Kidney glomerular epithelial cell (primary cell): ENCODE measurements at places on chromosomes 1 and 21.

DNA sequence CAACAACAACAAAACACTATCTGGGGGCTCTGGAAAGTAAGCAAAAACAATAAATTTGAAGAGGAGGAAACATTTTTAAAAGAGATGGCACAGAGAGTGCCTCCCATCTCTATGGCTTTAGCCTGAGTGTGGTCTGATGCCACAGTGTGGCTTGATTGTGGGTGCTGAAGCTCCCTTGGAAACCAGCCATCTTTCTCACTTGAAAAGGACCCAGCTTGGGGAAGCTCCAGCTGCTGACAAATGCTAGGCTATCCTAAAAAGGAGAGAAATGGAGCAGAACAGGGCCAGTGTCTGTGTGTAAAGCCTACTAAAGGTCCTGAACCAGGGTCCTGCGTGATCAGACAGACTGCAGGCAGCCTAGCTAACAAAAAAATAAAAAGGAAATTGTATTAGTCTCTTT is 642.0 kb upstream of the PTBP2 start:
- DNase-seq: no peak

DNA sequence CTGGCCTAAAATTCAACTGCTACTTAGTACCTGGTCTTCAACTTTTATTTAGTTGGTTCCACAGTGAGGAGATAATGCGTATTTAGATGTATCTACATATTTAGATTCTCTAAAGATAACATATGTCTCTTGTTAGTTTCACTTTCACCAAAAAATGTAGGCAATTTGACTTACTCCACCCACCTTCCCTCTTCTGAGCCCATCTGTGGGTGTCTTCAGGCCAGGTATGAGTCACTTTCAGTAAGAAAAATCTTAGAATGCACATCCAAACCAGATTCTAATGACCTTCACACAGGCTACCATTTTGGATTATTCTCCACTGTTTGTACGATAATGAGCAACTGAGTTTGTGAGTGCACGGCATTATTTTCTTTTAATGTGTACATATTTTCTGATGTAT is 501.7 kb downstream of the NEGR1 start:
- DNase-seq: no peak

GRCh38 chr21:38075833-38076587 is 159.8 kb upstream of the KCNJ6 start:
- DNase-seq: no peak

DNA sequence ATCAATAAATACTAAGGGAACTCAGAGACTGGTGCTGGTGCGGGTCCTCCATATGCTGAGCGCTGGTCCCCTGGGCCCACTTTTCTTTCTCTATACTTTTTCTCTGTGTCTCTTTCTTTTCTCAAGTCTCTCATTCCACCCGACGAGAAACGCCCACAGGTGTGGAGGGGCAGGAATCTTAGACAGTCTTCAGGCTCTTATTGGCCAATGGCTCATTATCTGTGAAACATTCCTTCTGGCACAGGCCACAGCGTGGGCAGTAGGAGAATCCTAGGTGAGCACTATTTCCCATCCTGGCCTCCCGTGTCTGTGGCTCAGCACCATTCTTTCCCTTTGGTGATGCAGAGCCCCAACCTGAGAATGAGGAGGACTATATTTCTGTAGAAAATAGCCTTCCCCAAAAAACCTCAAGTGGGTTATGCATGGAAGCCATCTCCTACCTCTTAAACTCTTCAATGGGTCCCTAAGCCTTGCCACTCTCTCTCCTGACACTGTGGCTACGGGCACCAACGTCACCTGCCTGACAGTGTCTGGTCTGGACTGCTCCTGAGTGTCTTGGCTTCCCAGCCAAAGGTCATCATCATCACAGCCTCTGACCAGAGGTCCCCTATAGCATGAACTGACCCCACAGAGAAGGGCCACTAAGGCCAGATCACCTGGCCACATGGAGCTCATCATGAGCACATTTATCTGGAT is 6.2 kb upstream of the SLAMF1 start:
- DNase-seq: no peak

DNA sequence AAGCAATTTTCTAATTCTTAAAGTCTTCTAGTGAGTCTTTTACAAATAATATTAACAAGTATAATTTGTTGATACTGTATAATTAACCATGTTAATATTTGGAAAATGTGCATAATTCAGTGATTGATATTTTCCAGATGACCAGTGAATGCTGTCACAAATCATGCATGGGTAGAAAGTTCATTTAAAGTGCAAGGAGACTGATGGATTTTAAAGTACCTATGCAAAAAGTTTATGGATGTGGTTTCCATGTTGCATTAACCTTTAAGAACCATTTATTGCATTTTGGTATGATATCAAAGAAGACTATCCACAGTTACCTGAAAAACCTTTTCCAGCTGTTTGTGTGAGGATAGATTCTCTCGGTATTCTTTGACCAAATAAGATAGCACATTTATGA is 23.2 kb downstream of the CDC73 start:
- no peak for DNase-seq

- no peak for DNase-seq
Measured at GRCh38 chr1:207810606-207811295, 58.9 kb downstream of the CD46 start.

GRCh38 chr1:205811660-205812059 is 1.3 kb downstream of the SLC41A1 start:
- no peak for DNase-seq

DNA sequence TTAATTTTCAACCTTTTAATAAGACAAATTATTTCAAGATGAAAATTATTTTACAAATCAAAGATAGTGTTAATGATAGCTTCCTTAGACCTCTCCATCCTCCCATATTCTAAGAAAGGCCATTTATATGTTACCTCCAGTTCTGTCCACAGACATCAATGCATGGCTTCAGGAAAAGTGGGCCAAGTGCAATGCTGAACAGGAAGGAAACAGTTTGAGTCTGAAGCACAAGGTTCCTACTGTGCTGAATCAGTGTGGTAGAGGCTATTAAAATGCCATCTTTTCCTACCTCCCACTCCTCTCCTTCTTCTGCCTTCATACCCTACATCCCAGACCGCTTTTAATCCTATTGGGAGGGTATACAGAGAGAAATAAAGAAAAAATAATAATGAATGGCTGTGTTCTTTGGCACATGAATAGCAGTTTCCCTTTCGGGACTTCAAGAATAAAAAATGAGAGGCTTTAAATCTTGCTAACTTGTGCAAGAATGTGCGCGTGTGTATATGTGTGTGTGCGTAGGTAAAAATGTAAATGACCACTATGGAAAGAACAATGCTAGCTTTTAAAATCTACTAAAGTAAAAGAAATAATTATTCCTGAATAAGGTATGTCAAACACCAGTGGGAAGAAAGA is 62.6 kb upstream of the C1orf105 start:
- DNase-seq: no peak

DNA sequence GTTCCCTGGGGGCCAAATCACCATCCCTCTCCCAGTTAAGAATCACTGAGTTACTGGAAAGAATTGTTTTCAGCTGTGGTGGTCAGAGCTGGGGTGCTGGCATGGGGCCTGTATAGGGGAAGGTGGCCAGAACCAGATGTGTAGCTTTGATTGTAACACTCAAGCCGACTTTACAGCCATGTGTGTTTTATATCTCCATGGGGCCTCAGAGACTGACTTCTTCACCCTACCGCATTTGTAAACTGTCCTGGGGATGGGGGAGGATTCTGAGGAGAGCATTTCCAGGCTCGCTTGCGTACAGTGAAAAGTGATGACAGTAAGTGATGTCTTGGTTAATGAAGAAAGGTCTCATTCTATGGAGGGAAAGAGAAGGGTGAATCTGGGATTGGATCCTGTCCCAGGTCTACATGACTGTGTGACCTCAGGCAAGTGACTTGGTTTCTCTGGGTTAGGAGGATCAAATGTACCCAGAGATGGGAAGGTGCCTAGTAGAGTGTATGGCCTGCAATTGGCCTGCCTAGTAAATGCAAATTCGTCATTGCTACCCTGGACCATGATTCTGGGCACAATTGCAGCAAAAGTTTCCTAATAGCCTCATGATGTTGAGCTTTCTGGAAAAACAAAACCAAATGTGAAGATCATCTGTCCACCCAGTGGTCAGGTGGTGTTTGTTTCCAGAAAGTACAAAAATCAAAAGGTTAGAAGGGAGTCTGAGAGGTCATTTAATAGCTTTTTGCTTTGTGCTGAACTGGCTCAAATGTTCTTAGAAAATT is 49.7 kb upstream of the RCC2 start:
- no peak for DNase-seq

- DNase-seq: peak; percentile 3
Measured at GRCh38 chr1:162310337-162310736, 66.3 kb downstream of the SPATA46 start.

DNA sequence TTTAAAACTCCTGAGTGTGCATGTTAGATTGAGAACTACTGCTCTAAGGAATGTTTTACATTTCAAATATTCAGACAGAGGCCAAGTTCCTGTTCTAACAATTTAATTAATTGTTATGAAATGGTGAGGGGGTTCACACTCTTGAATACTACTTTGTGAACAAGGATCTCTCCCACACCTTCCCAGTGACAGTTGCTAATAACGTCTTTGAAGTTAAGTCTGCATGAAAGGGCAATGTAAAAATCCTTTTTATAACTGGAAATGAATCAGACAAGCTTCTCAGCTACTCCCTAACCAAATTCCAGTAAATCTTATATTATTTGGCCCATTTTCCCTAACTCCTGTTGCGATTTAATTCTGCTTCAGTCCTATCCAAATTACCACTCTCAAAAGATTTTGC is 828.5 kb upstream of the ADAMTS5 start:
- no peak for DNase-seq

- DNase-seq: no peak
Measured at GRCh38 chr21:25467896-25468295, 139.4 kb downstream of the MRPL39 start.

GRCh38 chr1:52904208-52904926 is 17.2 kb downstream of the ECHDC2 start:
- DNase-seq: no peak

GRCh38 chr1:154794608-154795007 is 75.5 kb downstream of the KCNN3 start:
- DNase-seq: no peak

GRCh38 chr21:44301961-44302406 is 2.1 kb downstream of the PFKL start:
- DNase-seq: no peak

DNA sequence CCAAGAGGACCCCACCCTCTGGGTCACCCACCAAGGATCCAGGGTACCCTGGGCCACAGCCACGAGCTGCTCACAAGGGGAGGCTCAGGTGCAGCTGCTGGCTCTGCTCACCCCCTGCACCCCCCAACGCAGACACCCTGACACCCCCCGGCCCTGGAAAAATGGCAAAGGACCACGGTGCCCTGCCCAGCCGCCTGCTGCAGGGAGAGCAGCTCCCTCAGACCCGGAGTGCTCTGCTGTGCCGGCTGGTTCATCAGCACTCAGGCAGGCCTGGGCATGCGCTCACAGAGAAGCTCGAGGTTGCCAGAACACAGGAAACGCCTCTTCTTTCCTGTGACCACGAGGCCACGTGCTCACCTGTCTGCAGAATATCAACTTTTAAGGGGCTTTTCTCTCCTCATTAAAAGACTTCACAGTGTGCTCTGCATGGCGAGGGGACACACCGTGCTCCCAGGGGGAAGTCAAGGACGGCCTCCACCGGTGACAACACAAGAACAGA is 4.3 kb upstream of the C1QTNF12 start:
- DNase-seq: no peak

GRCh38 chr1:153882296-153882912 is 40.4 kb downstream of the GATAD2B start:
- no peak for DNase-seq

GRCh38 chr1:6325482-6325881 is 64.6 kb upstream of the GPR153 start:
- DNase-seq: no peak

- no peak for DNase-seq
Measured at GRCh38 chr1:2168535-2168934, 26.0 kb downstream of the FAAP20 start.

- no peak for DNase-seq
Measured at GRCh38 chr1:107874221-107874620, 90.8 kb downstream of the VAV3 start.

- peak; percentile 44 for DNase-seq
Measured at GRCh38 chr1:31639543-31639942, 5.1 kb downstream of the PEF1 start.

DNA sequence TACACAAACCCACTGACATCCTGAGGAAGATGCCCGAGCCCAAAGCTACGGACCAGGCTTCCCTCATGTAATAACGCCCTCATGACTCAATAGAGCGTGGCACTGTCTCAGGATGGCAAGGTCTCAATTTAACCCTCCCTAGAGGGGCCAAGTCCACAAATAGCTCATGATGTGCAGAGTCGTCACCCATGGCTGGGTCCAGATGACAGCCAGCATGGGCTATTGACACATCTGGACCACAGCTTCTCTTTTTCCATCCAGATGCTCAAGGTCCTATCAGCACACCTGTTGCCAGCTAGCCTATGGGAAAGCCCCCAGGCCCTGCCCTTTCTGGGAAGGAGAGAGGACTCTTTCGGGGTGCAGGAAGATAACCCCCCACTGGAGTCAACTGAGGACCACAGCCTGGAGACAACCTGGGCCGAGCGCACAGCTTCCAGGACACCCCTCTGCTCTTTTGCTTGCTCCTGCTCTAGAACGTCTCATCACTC is 2.8 kb downstream of the LAPTM5 start:
- no peak for DNase-seq

- DNase-seq: no peak
Measured at GRCh38 chr21:39726133-39726532, 18.9 kb upstream of the IGSF5 start.

GRCh38 chr1:50023292-50024159 is at the start of gene AGBL4:
Gene AGBL4, minus strand, starts transcription at chr1:50023954.
- DNase-seq: peak; percentile 17
